ENCODE measurements at places on chromosomes 3 and 15. TPM values are rescaled to one million over a fixed set of nuclear protein-coding genes. Genes with fewer than 3 reads are reported as not detected.

CLRN1 gene
- not detected for total RNA-seq

ALDH1A2 gene
- not detected for total RNA-seq

CSTA gene
- 1.3 TPM for total RNA-seq

SRPRB gene
- total RNA-seq = 37.3 TPM

NOX5 gene
- not detected for total RNA-seq

RAD18 gene
- total RNA-seq = 13.8 TPM

TAMM41 gene
- total RNA-seq = 22.9 TPM

ARHGEF3 gene
- total RNA-seq = 70.2 TPM

MME gene
- total RNA-seq = 0.45 TPM

TTLL13 gene
- not detected for total RNA-seq

SLC7A14 gene
- not detected for total RNA-seq

CHL1 gene
- total RNA-seq = not detected

PLSCR2 gene
- total RNA-seq = not detected

ENTPD3 gene
- not detected for total RNA-seq

CASR gene
- total RNA-seq = 0.10 TPM

ALPK3 gene
- total RNA-seq = 0.78 TPM

DUSP7 gene
- 18.6 TPM for total RNA-seq

NUTM1 gene
- not detected for total RNA-seq

ITIH4 gene
- 40.6 TPM for total RNA-seq

XCR1 gene
- total RNA-seq = not detected

IMPG2 gene
- total RNA-seq = 0.47 TPM

ALG1L2 gene
- 1.9 TPM for total RNA-seq

GOLGA6B gene
- total RNA-seq = not detected

SAMMSON gene
- total RNA-seq = not detected

CCR1 gene
- total RNA-seq = 3.8 TPM

TPRG1 gene
- total RNA-seq = 3.1 TPM

NANOGP8 gene
- total RNA-seq = not detected

ADAMTSL3 gene
- total RNA-seq = not detected

ADCY5 gene
- not detected for total RNA-seq

FMN1 gene
- 35.2 TPM for total RNA-seq

ZNF385D gene
- total RNA-seq = not detected

FOXL2NB gene
- not detected for total RNA-seq

TNFSF10 gene
- total RNA-seq = 8.3 TPM

GRK7 gene
- 0.20 TPM for total RNA-seq

PLA2G4F gene
- total RNA-seq = not detected

PPP2R3A gene
- total RNA-seq = 0.17 TPM

SGO1 gene
- total RNA-seq = 1.5 TPM

UCN2 gene
- not detected for total RNA-seq

LYZL4 gene
- not detected for total RNA-seq

RARB gene
- total RNA-seq = not detected

SPINK8 gene
- total RNA-seq = not detected

UBAP1L gene
- 8.4 TPM for total RNA-seq

SAMD7 gene
- not detected for total RNA-seq

BCHE gene
- total RNA-seq = not detected

GDPGP1 gene
- 4.6 TPM for total RNA-seq

P2RY13 gene
- total RNA-seq = 0.82 TPM

C3orf80 gene
- total RNA-seq = not detected

GNAT1 gene
- total RNA-seq = not detected

PAQR9 gene
- not detected for total RNA-seq

MOBP gene
- not detected for total RNA-seq

GABRR3 gene
- not detected for total RNA-seq

ECT2 gene
- 2.3 TPM for total RNA-seq

ZNF662 gene
- 0.94 TPM for total RNA-seq

EFHB gene
- 0.68 TPM for total RNA-seq

BFSP2 gene
- 1.2 TPM for total RNA-seq

CD80 gene
- total RNA-seq = 14.1 TPM

SYNPR gene
- total RNA-seq = not detected

EPHA6 gene
- not detected for total RNA-seq

NR1I2 gene
- not detected for total RNA-seq
